ENCODE measurements at places on chromosomes 3 and 15.

DNA sequence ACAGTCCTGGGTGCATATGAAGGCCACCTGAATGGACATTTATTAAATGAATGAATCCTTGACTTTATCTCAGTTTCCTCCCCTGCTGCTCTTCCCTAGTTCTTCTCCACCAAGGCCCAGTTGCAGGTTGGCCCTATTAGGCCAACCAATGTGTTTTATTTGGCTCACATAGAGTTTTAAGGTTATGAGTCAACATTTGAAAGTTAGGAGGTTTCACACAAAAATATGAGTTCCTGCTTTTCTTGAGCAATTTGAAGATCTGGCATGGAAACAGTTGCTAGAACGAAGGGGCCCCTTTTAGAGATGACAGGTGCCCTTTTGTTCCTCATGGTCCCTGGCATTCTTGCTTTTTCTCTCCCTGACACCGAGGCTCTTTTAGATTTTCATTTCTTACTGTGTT lies 83.0 kb upstream of the PDZRN3 start:
- DNase-seq, result no peak

GRCh38 chr3:170090601-170090981 lies 52.8 kb downstream of the GPR160 start:
- no peak for DNase-seq

DNA sequence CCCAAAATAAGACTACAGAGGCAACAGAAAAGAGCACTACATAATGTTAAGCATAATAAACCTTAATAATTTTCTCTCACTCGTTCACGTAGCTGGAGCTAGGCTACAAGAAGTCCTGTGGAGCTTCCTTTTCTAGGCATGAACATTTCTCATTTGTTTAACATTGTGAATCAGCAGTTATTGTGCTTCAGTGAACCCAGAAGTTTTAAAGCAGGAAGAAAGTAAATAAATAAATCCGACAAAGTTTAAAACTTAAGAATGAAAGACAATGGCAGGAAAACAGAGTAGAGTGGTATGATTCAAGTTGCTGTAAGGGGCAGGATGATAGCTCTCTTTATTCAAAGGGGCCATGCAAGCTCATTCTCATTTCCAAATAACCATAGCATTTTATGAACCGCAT lies 191.8 kb downstream of the LSAMP start:
- no peak for DNase-seq

DNA sequence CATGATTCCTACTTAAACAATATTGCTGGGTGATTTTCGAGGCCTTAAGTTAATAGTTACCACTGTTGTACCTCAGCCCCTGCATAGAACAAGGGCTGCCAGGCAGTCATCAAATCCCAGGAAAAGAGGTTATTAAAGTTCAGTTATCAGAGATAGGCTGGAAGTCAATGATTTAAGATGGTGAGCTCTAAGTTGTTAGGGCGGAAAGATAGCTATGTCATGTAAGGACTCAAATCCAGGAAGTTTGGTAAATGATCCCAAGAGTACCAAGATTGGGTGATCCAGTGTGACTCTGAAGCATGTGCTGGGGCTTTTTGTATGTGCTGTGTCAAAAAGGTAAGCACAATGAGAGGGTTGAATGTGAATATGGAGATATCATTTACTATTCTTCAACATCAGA lies 287.9 kb downstream of the NLGN1 start:
- DNase-seq, result no peak

- DNase-seq, result no peak
These were observed 21.9 kb downstream of the PTH1R start for GRCh38 chr3:46899151-46900006.

GRCh38 chr3:194212845-194213331 lies 76.9 kb downstream of the HES1 start:
- no peak for DNase-seq
